ENCODE measurements at places on chromosomes 1 and 21. TPM values are rescaled to one million over a fixed set of nuclear protein-coding genes. Genes with fewer than 3 reads are reported as not detected.

NIT1 gene
- total RNA-seq: 23.7 TPM

IVL gene
- total RNA-seq: not detected

CDK18 gene
- 5.8 TPM for total RNA-seq

RGS4 gene
- 10.5 TPM for total RNA-seq

LAMC2 gene
- total RNA-seq: 2.9 TPM

FAM163A gene
- total RNA-seq: not detected

DNA sequence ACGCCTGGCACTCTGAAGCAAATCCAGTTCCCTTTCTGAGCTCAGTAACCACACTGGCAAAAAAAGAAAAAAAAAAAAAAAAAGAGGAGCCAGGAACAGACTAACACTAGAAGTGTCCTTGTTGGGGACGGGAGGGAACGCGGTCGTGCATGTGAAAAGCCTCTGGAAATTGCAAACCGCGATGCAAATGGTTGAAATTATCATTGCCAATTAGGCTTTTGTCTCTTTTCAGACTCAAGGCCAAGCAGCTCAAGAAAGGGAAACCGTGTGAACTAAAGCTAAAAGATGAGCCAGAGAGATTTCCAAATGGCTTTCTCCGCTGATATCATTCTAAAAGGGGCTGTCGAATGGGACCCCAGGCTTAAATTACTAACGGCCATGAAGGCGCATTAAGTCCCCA lies 13.5 kb downstream of the TRABD2B start:
- DNase-seq: no peak

- DNase-seq: peak; percentile 70
Measured at GRCh38 chr1:34781071-34781843, at the start of gene GJB3. GJB3 (plus strand) TSS chr1:34781214; CDS start chr1:34784763, 3,549 bp downstream.

DNA sequence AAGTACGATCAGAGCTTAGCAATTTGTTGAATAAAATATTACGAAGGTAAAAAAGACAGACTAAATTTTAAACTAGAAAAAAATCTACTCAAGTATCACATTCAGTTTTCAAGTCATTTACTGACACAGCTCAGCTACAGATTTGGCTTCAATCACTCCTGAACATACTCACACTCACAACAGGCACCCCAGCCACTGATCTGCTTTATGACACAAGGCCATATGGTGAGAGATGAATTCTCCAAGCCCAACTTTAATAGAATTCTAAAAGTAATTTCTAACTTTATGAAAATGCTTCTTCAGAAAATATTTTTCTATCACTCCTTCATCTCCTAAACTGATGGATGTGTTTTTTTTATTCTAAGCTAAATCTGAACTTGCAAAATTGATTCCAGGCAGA lies 337.1 kb downstream of the HHIPL2 start:
- DNase-seq: no peak

DNA sequence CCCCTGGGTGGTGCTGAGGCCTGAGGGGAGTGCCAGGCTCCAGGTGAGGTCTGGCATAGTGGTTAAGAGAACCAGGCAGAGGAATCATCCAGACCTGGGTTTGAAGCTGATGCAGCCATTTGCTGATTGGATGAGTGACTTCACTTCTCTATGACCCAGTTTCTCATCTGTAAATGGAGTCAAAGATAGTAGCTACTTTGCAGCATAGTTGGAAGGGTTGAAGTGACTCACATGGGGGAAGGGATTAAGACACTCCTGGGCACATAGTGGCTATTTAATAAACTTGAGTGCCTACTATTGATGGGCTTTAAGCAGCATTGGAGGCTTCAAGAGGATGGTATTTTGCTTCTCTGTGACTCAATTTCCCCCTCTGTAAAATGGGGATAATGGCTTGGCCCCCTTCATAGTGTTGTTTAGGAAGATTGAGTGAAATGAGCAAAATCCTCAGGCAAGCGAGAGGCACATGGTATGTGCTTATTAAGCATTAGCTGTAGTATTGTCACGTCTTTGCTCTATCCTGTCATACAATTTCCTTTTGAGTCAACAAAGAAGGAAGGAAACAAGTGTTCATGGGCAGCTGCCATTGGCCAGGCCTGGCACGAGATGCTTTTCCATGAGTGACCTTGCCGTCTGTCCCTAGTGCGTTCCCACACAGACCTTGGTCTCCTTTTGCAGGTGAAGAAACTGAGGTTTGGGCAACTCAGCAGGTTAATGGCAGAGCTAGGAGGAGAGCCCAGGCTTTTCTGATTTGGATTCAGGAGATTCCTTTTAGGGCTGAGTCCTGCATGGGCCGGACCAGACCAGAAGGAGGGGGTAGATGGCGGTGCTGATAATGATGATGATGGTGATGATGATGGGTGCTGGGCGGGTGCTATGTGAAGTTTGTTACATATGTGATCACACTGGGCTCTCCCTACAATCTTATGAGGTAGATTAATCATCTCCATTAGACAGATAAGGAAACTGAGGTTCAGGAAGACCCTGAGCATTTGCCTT lies 131.1 kb upstream of the WNT4 start:
- no peak for DNase-seq

- DNase-seq: no peak
Measured at GRCh38 chr1:51238034-51238403, 1.9 kb downstream of the RNF11 start.

DNA sequence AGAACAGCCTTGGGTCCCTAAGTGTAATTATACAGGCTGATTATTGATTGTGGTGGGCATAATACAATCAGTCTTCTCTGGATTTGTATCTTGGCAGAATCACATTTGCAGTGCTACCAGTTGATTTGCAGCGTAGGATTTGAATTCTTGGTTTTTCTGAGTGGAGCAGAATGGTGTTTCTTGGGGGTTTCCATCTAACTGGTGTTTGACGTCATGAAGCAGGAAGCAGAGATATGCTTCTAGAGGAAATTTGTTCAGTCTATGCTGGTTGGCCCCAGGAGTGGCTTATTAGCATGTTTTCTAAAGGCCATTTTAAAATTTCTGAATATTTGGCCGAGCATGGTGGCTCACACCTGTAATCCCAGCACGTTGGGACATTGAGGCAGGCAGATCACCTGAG lies 3.4 kb downstream of the CTTNBP2NL start:
- no peak for DNase-seq

DNA sequence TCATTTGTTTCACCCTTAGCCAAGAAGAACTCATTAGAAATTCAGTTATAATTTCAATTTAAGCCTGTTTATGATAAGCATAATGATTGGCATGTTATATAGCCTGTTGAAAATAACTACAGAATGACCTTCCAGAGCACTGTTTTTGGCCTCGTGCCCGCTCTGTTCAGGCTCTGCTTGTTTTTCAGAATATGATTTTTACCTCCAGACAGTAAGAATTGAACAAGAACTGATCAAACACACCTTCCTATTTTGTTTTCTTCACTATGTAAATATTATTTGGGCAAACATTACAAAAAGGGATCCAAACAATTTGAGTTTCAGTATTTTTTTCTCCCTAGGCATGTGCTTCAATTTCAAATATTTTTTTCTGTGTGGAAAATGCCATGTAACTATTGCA lies 48.1 kb upstream of the ANGPTL1 start:
- DNase-seq: no peak

- no peak for DNase-seq
Measured at GRCh38 chr1:150534002-150534401, 15.2 kb upstream of the ADAMTSL4 start.

DNA sequence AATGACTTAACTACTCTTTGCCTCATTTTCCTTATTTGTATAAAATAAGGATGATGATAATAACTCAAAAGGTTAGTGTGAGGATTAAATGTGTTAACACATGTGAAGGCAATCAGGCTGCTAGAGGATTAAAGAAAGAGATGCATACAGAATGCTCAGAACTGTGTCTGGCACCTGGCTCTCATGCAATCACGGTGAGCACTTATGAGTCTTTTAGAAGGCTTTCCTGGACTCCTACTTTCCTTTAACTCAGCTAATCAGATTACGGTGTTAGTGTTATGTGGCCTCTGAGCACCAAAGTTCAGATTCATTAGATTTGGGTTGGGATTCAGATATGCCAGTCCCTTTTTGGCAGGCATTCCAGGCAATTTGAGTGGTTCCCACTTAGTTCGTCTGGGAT lies 311.6 kb upstream of the USP24 start:
- DNase-seq: no peak

GRCh38 chr1:246947255-246947654 lies 15.5 kb upstream of the AHCTF1 start:
- DNase-seq: no peak

DNA sequence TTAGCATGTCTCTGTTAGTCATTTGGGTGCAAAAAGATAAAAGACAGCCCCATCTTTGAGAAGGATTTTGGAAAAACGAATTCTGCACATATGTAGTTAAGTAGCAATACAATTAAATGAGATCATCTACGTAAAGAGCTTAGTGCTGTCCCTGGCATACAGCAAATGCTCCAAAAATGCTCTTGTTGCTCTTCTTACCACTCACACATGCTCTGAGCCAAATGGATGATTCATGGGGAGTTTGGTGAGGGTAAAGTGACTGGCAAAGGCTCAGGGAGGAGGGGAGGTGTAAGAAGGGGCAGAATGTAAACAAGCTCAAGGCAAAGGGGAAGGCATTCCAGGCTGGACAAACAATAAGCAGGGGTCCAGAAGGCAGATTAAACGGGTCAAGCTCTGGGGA lies 191.9 kb downstream of the AK5 start:
- DNase-seq: no peak

- DNase-seq: peak; percentile 94
Measured at GRCh38 chr1:153506831-153507413, 28.9 kb downstream of the S100A6 start.

DNA sequence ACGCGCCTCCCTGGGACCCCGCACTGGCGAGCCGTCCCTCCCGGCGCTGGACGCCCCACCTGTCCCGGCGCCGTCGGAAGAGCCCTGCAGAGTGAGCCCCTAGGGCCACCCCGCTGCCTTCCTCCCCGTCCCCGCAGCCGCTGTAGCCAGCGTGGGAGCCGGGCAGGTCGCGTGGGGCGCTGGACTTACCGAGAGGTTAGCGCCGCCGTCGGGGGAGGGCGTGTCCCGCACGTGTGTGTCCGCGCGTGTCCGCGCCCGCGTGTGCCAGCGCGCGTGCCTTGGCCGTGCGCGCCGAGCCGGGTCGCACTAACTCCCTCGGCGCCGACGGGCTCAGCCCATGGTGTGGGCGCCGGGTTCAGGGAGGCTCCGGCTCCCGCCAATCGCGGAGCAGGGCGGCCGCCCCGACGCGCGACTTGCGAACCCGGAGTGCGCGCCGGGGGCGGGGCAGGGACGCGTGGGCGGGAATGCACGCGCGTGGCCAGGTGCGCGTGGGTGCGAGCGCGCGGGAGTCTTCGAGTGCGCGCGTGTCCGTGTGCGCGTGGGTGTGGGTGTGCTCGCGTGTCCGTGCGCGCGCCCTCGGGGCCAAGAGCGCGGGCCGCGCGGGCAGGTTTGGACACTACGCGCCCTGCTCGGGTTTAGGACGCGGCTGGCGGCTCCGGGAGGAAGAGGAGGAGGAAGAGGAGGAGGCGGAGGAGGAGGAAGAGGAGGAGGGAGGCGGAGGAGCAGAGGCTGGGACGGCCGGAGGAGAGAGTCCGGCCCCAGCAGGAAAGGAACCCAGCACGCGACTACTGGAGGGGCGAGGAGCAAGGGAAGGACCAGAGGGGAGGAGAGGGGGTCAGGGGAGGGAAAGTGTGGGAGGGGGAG lies 145.2 kb upstream of the ETS2 start:
- no peak for DNase-seq

GRCh38 chr1:10440794-10441193 lies 9.0 kb upstream of the CORT start:
- DNase-seq: no peak

DNA sequence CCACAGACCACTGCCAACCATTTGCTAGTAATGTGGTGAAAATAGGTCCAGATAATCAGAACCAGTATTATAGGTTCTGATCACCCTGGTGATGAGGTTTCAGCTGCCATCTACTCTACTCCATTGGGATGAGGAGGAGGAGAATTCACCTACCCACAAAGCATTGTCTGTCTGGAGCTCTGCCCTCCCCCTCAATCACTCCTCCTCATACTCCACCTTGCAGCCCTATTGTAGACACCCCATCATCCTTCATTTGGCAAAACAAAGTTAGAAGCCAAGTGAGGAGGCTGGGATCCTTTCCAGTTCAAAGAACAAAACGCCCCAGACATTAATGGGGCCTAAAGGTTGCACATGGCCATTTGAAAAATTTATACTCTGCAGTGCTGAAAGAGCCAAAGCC lies 157.4 kb upstream of the L1TD1 start:
- DNase-seq: no peak
